LHCN-M2 (cell line): ENCODE measurements at places on chromosomes 16 and 17. TPM values are rescaled to one million over a fixed set of nuclear protein-coding genes. Genes with fewer than 3 reads are reported as not detected.

The PGAP3 gene
- total RNA-seq = 14.0 and 16.1 TPM in 2 replicates

The ACD gene
- total RNA-seq = 44.2 and 49.5 TPM in 2 replicates

The ACSM5 gene
- 3.6 and 4.2 TPM in 2 replicates for total RNA-seq

The G6PC1 gene
- not detected in 2 replicates for total RNA-seq

The CD68 gene
- 48.2 and 56.4 TPM in 2 replicates for total RNA-seq

The ACE gene
- total RNA-seq = 0.63 TPM in 1 of 2 replicates, not detected in the other

The DBNDD1 gene
- 8.5 and 10.8 TPM in 2 replicates for total RNA-seq

The CFAP52 gene
- not detected in 2 replicates for total RNA-seq

The NEK8 gene
- total RNA-seq = 2.2 and 3.4 TPM in 2 replicates

DNA sequence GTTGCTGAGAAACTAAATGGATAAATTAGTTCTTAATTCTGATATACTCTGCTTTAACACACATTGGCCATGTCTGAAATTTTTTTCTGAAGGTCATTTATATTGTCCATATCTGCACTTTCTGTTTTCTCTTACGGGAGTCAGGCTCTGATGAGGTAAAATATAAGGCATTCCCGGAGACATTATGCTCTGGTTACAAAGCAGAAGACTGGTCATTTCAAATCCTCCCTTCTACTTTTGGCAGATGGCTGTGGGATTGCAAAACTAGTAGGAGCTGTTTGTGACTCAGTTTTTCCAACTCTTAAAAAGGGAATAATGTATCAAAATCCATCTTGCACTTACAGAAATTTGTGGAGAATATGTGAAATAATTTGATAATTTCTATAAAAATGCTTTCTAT is 92.2 kb upstream of the CPHXL start:
- peak; percentile 21 for DNase-seq

DNA sequence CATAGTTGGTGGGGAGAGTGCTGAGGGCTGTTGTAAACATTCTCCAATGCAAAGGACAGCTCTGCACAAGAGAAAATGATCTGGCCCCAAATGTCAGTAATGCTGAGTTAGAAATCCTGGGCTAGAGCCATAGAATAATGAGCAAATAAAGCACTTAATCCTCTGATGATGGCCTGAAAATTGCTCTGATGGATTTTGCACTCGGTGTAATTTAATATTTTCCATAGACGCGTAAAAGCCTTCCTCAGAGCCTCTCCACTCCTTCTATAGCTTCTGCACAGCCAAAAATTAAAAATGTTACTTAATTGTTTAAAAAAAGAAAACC is 23.7 kb downstream of the FAM20A start:
- DNase-seq = no peak

DNA sequence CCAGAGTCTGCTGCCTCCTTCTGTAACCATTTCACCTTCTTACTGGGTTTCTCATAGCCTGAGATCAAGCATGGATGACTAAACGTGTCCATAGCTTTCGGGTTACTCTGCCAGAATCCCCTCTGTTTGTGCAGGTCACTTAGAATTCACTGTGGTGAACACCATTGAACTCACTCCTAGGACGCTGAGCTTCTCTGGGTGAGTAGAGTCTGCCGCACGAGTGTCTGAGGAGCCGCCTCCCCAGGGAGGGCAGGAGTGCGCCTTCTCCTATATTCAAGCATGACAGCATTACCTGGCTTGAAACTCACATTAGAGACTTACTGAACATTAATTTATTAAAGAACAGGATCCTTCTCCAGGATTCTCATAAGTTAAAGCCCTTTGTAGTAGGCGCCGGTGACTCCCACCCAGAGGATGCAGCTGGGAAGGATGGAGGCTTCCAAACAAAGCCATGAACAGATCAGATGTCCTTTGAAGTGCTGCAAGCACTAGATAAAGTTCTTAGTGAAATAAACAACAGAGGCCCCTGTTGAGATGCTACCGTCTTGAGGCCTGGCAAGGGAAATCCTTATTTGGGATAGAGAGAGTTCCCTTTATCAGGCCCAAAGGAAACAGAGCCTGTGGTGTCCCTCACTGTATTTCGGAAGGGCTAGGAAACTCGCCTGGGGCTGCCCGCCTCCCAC is 144.6 kb upstream of the PLCG2 start:
- no peak for DNase-seq

DNA sequence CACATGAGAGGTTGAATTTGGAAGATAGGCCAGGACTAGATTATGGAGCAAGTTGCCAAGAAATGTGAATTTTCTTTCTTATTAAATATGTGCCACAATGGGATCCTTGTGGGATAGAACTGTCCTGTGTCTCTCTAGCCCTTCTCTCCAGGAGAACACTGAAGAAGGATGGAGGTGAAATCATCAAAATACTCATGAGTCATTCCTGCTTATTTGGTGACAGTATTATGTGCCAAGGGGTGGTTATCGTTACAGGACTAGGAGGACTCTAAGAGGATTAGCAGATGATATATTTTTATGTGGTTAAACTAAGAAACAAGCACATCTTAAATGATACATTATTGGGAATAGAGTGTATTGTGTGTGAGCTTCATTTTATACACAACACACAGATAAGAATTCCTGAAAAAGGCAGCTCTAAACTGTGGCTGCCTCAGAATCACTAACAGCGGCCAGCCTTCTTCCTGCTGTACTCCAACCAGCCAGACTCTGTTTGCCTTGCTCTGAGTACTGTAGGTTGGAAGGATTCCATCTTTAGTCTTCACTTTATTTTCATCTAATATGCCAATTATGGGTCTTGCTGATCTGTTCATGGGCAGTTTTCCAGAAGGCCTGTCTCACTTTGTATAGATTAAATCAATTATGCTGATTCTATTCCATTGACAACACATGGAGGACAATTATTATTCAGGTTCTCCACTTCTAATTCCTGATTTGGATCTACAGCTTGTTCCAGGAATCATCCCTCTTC is 325.8 kb downstream of the ABCC12 start:
- no peak for DNase-seq

- no peak for DNase-seq
Measured at GRCh38 chr16:83619381-83620150, 188.2 kb upstream of the HSBP1 start.

DNA sequence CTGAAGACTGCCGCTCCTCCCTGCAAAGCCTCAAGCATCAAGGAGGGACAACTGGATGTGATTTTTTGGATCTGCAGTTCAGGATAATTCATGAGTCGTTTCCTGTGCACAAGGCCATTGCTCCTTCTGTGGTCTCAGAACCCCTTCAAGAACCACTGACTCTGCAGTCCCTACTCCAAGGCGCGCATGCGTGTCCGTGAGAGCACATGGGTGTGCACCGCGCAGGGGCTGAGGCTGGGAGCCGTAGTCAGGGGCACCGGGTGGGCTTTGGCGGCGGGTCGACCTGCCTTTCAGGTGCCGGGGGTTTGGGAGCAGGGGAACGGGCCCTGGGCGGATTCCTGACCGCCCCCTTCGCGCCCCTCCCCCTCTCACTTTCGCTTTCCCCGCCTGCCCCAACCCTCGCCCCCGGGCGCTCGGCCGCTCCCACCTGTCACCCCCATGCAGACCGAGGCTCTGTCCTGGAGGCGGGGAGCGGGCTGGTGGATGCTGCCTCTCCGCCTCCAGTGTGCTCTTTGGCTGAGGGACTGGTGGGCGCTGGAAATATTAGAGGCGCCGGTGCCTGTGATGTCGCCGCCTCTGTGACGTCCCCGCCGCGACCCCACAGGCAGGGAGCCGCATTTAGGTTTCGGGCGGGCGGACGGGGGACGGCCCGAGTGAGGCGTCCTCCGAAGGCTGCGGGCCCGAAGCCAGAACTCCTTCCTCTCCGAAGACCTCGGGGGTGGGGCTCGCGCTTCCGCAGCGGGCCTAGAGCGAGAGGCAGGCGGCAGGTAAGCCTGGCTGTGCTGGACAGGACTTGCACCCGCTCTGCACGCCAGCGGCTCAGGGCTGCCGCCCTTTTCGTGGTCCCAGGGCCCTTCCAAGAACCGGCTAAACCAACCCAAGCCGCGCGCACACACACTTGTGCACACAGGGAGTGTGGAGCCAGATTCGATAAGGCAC is at the start of gene SPATA32:
Gene SPATA32, minus strand, starts transcription at position 518 of the 939 bp plus-strand sequence. Its CDS starts 78 bp downstream, at position 440.
- DNase-seq = no peak

- DNase-seq = no peak
Measured at GRCh38 chr16:12245088-12245920, 268.8 kb downstream of the SNX29 start.

GRCh38 chr17:5874486-5874885 is 195.7 kb upstream of the WSCD1 start:
- no peak for DNase-seq

DNA sequence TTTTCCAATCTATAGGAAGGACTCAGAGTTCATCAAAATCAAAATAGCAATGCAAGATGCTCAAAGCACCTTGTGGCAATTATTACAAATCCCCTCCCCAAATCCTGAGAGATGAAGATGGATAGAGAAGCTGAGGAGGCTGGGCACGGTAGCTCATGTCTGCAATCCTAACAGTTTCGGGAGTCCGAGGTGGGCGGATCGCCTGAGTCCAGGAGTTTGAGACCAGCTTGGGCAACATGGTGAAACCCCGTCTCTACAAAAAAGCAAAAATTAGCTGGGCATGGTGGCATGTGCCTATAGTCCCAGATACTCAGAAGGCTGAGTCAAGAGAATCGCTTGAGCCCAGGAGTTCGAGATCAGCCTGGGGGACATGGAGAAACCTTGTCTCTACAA is 8.6 kb downstream of the TBC1D16 start:
- no peak for DNase-seq

- DNase-seq = no peak
Measured at GRCh38 chr17:79615926-79616325, 5.1 kb upstream of the RBFOX3 start.

GRCh38 chr17:705863-706262 is 8.8 kb downstream of the VPS53 start:
- no peak for DNase-seq

DNA sequence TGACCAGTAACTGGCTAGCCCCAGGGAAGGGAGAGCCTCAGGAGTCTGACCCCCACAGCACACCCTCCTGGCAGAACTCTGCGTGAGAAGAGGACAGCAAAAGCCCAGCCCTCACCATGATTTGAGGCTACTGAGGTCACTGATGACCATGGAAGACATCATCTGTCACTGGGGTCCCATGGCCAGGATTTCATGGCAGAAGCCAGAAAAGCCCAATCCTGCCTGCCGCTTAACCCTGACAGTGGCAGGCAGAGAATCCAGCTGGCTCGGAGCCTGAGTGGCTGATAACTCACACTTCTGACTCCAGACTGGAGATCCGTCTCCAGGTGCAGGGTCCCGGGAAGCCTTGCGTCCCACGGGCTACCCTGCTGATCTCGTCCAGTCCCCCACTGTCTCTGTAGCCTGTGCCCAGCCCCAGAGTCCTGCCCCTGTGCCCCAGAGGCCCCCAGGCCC is 17.5 kb downstream of the GRIN2C start:
- no peak for DNase-seq

GRCh38 chr17:76125922-76126321 is 15.1 kb downstream of the FOXJ1 start:
- DNase-seq = no peak

DNA sequence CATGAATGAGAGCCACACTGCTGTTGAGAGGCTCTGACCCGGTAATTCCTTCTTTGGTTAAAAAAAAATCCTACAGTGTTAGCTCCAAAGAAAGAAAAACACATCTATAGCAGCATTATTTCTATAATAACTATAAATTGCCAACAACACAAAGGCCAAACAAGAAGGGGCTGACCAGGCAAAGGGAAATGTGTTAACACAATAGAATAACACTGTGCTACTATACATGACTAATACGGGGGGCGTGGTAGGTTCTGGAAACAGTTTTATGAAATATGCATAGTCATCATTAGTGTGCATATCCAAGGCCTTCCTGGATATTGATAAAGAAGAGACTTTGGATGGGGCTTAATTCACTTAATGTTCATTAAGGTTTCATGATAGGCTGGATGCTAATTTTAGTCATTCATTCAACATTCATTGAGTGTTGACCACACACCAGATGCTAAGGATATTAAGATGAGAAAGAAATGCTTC is 50.0 kb upstream of the CCL1 start:
- DNase-seq = peak; percentile 14

DNA sequence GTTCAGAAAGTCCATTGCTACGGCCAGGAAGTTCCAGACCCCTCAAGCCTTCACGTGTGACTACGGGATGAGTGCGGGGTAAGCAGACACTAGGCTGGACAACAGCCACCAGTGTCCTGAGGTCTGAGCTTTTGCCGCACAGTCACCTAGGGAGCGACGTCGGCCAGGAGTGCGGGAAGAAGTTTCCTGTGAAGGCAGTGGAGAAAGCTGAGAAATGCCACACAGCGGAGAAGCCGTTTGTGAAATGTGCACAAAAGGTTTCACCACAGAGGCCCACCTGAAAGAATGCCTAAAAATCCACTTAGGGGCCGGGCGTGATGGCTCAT is 47.4 kb downstream of the SHCBP1 start:
- no peak for DNase-seq

- no peak for DNase-seq
Measured at GRCh38 chr17:50677851-50678375, 29.8 kb downstream of the ANKRD40 start.

- DNase-seq = no peak
Measured at GRCh38 chr16:57372372-57373116, at the start of gene CX3CL1. TSS of gene CX3CL1 (plus strand) at chr16:57372490. CDS start at chr16:57372569, 79 bp downstream.

- DNase-seq = no peak
Measured at GRCh38 chr17:3678821-3679530, 10.4 kb downstream of the EMC6 start.

DNA sequence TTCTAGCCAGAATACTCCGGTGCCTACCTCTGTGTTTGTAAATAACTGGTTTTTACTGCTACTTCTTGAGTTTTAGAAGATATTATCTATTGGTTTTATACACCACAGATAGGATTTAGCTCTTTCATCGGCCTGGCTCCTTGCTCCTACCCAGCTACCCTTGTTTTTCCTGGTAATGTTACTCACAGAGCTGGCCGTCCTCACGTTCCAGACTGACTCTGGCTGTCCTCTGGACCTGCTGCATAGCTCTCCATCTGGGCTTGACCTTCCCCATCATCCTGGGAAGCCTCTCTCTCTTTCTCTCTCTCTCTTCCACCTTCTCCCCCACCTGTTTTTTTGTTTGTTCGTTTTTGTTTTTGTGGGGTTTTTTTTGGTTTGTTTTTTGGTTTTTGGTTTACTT is 51.5 kb downstream of the MPRIP start:
- no peak for DNase-seq

DNA sequence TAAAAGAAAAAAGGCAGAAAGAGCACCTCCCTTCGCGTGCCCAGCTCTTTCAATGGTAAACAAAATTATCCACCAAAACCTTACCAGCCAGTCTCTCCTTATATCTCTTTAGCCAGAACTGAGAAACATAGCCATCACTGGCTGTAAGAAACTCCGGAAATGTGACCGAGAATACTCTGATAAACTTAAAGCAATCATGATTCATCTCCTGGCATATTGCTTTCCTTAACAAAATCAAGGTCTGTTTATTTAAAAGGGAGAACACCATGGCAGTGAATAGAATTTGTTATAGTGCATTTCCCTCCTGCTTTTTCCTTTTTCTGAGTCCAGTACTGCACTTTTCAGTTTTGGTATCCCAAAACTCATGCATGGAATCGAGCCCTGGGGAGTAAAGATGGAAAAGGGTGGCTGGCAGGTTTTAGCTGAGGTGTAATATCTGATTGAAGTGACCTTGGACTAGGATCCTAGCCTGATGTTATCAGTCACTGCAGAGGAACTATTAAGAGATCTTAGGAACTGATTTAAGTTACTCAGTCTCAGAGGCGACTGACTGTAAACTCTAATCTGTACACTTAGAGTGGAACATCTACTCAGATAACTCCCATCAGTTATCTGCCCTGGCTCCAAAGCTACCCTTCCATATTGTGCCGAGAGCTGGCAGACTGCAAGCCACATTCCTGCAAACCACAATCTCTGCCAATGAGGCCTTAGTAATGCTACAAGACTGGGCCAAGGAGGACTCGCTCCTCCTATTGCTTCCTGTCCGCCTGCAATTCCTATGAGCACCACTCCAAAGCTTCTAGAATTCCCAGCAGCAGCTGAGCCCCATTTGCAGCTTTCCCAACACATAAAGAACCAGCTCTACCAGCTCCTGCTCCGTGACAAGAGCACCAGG is 7.4 kb upstream of the COX10 start:
- DNase-seq = peak; percentile 93
